ENCODE measurements at places on chromosomes 5 and 9. TPM values are rescaled to one million over a fixed set of nuclear protein-coding genes. Genes with fewer than 3 reads are reported as not detected.

The RAB24 gene
- 26.8 TPM for total RNA-seq

DNA sequence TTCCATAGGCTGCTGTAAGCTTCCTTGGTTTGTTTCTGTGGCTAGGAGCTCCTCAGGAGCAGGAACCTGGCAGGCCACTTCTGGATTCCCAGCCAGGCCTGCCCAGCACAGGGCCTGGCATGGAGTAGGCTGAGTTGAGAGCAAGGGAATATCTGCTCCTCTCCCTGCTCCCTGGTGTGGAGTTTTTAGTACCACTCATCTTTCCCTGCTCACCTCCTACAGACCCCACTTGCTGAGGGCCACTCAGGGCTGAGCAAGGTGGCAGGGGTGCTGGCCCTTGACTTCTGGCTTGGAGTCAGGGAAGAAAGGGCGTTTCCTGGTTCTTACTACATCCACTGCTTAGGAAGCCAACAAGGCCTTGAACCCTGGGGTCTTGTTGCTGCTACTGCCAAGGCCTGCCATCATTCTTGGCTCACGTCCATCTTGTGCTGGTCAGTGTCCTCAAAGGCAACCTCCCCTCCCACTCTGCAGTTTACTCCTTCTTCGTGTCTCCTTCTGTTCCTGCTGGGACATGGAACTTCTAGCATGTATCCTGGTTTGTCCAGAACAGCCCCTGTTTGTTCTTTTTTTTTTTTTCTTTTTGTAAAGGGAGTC, 54.9 kb downstream of the PSD2 start:
- DNase-seq, result no peak
- H3K27me3 ChIP-seq, result peaks cover 17% of the 10 kb centered on the region
- peaks cover 6% of the 10 kb centered on the region for H3K4me1 ChIP-seq
- no peak overlapping the region for H3K27ac ChIP-seq
- no peaks in the 10 kb centered on the region for H3K36me3 ChIP-seq

GRCh38 chr9:115400796-115401195, 282.8 kb upstream of the TNC start:
- peaks cover 26% of the 10 kb centered on the region for H3K27me3 ChIP-seq
- no peaks in the 10 kb centered on the region for H3K4me1 ChIP-seq
- no peak overlapping the region for H3K4me3 ChIP-seq
- no peaks in the 10 kb centered on the region for H3K36me3 ChIP-seq

DNA sequence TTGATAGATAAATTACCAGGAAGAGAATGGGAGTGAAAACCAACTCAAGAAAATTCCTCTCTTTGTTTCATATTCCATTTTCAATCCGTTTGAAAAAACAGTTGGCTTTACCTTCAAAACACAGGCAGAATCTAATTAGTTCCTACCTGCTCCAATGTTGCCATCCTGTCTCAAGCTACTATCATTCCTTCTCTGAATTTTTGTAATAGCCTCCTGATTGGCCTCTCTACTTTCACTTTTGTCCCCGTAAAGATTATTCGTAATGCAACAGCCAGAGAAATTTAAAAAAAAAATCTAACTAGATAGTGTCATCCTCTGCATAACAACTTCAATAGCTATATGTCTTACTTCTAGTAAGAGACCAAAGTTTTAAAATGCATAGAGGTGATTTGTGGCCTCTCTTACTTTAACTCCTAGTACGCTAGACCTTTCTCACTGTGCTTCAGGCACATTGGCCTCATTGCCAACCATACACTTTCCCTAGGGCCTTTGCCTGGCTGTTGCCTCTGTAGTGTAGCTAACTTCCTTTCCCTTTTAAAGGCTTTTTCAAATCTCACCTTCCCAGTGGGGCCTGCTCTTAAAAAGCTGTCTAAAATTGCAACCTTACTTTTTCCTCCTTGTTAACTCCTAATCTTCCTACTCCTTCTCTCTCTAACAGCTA, 311.3 kb upstream of the GRIN3A start:
- H3K4me3 ChIP-seq, result no peak overlapping the region
- H3K27ac ChIP-seq, result peak overlapping the region; percentile 23
- DNase-seq, result no peak
- no peaks in the 10 kb centered on the region for H3K4me1 ChIP-seq

- H3K4me1 ChIP-seq, result no peaks in the 10 kb centered on the region
- no peak overlapping the region for H3K27ac ChIP-seq
- no peaks in the 10 kb centered on the region for H3K36me3 ChIP-seq
These were observed 37.7 kb upstream of the PCSK1 start for GRCh38 chr5:96470785-96471184.

GRCh38 chr5:120927950-120928530, 463.9 kb downstream of the PRR16 start:
- H3K27me3 ChIP-seq, result no peaks in the 10 kb centered on the region
- no peaks in the 10 kb centered on the region for H3K4me1 ChIP-seq
- H3K27ac ChIP-seq, result no peak overlapping the region
- H3K4me3 ChIP-seq, result no peak overlapping the region
- H3K36me3 ChIP-seq, result no peaks in the 10 kb centered on the region

All from activated naive CD8-positive, alpha-beta T cell treated with anti-CD3 and anti-CD28 coated beads for 36 hours (primary cell).